ENCODE measurements at places on chromosomes 7 and 10. TPM values are rescaled to one million over a fixed set of nuclear protein-coding genes. Genes with fewer than 3 reads are reported as not detected.

DNA sequence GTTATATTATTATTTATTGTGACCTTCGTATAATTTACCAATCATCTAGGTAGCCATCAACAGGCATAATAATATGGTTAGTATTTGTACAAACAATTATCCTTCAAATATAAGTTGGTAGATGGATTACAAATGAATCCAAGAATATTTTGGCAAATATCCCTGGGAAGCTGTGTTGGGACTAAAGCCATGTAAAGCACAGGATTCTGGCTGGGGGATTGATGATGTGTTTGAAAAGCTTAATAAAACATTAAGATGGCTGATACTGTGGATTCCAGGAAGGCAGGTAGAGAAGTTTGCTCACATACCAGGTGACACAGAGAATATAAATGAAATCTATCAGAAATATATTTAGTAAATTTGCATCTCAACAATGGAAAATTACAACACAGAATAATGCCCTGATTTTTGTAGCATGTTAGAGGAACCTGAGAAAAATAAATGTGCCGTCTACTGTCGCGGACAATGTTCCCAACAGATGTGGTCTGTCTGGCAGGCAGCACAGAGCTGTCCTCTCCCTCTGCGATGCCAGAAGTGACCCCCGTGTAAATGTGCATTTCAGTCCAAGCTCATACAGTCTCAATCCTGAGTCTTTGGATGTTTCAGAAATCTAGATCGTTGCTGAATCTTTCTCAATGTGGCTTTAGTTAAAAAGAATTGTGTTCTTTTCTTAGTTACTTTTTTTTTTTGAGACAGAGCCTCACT, 125.0 kb downstream of the TEX36 start:
- DNase-seq = no peak

GRCh38 chr10:67976292-67977245, 92.1 kb downstream of the SIRT1 start:
- no peak for DNase-seq

The TMEM26 gene
- 8.6 TPM for polyA plus RNA-seq

The SLC16A9 gene
- 48.0 TPM for polyA plus RNA-seq

The ITPRID1 gene
- polyA plus RNA-seq = not detected
